Stimulated activated CD4-positive, alpha-beta T cell treated with anti-CD3 and anti-CD28 coated beads, Interleukin-15, amount 100 ng/mL, for 24 hours (primary cell): ENCODE measurements at places on chromosomes 5 and 9.

DNA sequence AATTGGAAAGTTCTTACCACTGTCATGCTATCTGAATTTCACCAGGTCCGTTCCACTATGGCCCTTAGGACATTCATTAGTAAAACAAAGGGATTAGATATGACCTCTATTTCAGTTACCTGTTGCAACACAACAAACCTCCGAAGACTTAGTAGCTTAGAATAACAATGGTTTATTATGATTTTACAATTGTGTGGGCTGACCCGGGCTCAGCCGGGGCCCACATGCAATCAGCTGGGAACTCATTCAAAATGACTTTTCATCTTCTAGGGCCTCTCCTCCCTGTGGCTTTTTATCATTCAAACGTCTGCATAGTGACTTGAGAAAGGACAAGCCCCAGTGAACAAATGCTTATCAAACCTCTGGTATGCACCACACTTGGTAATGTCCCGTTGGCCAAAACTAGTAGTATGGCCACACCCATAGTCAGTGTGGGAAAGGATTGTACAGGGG, 2.3 kb upstream of the FBXW11 start:
- DNase-seq: no peak

- peak; percentile 78 for DNase-seq
Observed at GRCh38 chr5:157222506-157223230, 42.0 kb downstream of the ITK start.

DNA sequence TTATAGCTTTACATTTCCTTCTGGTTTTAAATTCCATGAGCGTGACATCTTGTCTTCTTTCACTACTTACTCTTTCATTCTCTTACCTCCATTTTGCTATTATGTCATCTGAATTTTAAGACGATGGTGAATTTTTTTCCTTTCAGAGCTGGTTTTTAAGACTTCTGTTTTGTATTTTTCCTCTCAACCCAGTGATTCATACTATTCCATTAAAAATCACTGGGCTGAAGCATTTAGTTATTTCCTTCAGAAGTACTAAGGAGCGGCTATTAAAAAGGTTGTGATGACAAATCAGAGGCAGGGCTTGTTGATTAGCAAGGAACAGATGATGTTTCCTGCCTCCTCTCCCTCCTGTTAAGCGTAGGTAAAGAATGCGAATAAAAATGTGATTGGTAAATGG, 16.5 kb downstream of the AGXT2 start:
- no peak for DNase-seq

DNA sequence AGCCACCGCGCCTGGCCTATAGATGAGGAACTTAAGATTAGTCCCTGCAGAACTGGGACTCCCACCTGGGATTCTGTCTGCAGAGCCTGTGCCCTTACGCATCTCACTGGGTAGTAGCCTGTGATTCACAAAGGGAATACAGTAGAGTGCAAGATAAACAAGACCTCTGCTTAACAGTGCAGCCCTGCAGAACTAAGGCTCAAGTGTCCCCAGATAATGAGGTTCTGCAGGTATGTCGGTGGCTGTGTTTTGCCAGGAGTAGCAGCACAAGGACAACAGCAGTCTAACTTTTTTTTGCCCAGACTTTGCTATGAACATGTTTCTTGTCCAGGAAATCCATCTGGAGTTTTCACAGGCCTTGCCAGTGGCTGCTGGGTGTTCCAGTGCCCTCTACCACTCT, 59.7 kb downstream of the DCP2 start:
- DNase-seq: no peak

- no peak for DNase-seq
Observed at GRCh38 chr5:169154679-169155078, 146.3 kb downstream of the SLIT3 start.

DNA sequence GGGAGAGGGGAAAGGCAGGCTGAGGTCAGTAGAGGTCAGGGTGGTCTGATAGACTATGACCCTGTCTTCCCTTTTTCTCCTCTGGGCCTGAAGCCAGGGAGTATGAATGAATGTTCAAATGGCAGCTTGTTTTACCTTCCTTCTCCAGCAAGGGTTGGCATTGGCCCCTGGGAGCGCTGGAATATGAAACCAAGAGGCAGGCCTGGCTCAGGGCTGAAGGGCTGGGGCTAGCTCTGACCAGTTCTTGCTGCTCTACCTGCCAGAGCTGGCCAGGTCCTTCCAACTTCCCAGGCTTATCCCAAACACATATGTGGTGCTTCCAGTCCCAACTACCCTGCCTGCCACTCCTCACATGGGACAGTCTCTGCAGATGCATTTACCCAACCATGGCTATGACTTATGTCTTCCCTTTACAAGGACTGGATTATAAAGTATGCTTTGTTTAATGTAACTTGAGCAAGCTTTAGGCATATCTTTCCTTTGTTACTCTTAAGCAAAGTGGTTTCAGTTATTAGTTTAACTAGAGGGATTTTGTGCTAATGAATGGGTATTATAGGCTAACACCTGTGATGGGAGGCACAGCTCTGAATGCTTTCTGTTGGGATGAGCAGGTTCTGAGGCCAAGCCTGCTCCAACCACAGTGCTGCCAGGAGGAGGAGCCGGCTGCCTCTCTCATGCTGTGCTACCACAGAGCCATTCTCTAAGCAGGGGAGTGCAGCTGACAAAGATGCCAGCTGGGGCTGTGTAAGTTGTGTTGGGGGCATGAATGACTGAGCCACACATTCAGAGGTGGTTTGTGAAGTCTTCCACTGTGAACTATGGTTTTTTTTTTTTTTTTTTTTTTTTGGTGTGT, 6.1 kb downstream of the CCNI2 start:
- peak; percentile 29 for DNase-seq

DNA sequence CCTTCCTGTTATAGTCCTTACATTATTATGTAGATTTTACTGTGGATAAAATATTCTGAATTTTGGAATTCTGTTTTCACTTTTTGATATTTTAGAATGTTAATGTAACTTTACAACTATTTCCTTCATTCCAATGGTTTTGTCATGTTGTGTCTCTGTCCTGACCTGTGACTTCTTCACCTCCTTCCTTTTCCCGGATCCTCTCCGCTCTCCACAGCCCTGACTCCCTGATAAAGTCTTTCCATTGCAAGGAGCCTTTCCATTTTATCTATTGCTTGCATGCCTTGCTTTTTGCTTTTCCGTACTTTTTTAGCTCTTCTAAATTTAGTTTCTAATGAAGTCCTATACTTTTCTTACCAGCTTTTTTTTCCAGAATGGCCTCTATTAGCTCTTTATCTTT, 117.6 kb upstream of the ARRDC3 start:
- DNase-seq: no peak

DNA sequence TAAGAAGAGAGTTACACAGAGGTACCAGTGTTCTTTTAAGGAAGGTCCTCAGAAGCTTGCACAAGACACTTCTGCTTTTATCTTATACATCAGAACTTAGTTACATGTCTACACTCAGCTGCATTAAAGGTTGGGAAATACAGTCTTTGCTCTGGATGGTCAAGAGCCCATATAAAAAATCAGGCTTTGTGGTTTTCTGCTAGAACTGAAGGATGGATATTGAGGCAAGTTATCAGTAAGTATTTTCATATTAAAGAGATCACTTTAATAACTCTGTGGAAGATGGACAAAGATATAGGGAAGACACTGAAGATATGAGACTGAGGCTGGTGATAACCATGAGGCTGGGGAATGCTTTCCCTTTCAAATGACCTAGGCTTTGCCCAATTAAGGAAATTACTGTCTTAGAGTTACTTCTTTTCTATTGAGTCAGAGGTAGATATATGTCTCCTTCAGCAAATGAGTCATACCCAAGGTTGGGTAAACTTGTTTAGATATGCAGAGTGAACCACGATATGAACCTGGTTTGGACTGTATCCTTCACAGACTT, 87.0 kb upstream of the TNC start:
- DNase-seq: no peak

DNA sequence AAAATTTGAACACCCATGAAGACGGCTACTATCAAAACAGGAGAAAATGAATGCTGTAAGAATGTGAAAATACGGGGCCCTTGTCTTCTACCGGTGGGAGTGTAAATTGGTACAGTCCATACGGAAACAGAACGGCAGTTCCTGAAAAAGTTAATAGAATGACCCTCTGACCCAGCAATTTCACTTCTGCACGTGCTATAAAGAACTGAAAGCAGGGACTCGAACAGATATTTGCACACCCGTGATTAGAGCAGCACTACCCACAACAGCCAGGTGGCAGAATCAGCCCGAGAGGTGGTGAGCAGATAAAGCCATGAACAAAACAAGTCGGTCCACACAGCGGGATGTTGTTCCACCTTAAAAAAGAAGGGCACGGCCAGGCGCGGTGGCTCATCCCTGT, 22.6 kb upstream of the SLC12A7 start:
- no peak for DNase-seq

- DNase-seq: peak; percentile 25
Observed at GRCh38 chr9:128203707-128204551, 750 bp downstream of the DNM1 start.
